ENCODE measurements at places on chromosomes 12 and 14.

- no peaks in the 10 kb centered on the region for H3K27me3 ChIP-seq
- no peak overlapping the region for H3K27ac ChIP-seq
- no peak overlapping the region for H3K4me3 ChIP-seq
- H3K36me3 ChIP-seq: no peaks in the 10 kb centered on the region
- no peak for DNase-seq
Measured at GRCh38 chr14:98721061-98721460, 550.9 kb downstream of the BCL11B start.

DNA sequence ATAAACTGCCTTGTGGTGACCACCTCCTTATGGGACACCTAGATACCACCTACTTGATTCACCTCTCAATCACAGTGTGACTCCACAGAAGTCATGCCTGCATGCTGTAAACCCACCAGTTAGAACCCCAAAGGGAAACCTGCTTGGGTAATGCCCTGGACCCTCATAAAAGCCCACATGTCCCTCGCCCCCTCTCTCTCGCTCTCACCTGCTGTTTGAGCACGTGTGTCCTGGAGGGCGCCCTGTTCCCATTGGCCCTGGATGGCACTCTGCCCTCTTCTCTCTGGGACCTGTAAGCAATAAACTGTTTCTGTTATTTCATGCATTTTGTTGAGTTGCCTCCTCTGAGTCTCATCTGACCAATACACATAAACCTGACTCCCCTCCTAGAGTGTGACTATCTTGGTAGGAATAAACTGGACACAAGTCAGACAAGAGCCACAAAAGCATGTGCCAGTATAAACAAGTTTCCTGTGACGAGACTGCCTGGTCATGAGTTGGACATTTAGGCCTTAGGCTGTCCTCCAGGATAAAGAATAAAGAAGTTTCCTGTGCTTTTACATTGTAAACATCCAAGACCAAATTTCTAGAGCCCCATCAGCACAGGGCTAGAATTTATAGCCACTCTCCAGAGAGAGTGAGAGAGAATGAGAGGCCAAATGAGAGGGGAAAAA is 8.6 kb downstream of the IFI27L2 start:
- H3K4me1 ChIP-seq: no peaks in the 10 kb centered on the region
- no peaks in the 10 kb centered on the region for H3K36me3 ChIP-seq
- H3K27me3 ChIP-seq: no peaks in the 10 kb centered on the region
- DNase-seq: no peak
- H3K27ac ChIP-seq: no peak overlapping the region

DNA sequence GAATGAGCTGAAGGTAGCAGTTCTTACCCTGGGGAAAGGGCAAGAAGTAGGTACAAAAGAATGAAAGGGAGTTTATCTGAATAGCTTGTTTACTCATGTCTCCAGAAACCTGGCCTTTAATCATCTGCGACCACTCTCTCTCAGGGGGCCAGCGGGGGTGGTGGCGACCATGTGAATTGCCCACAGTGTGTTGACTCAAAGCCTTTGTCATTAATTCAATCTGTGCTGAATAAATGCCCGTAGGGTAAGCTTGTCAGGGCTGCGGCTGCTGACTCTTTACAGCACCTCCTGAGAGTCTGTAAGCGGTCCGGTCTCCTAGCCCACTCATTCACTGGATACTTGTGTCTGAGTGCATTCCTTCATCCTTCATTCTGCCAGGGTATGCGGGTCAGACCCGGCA is 874.4 kb downstream of the SLC6A15 start:
- H3K27ac ChIP-seq: no peak overlapping the region
- 0 out of 2 replicates have a peak, but pooled peaks cover 4% of the 10 kb centered on the region for H3K36me3 ChIP-seq
- H3K27me3 ChIP-seq: no peaks in the 10 kb centered on the region

DNA sequence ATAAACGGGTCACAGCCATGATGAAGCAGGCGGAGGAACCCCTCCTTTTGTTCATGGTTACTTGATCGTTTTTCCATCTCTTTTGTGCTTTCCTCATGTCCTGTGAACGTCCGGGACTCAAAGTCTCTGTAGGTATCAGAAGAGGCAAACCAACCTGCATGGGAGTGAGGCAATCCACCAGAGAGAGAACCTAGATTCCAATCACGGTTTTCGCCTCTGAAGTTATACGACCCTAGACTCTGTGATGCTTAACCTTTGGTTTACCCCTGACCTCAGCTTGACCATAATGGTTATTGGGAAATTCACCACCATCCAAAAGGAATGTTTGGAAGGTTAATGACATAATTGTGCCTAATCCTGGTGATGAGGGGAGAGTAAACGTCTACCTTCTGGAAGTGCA is 186.8 kb upstream of the PRICKLE1 start:
- H3K4me3 ChIP-seq: no peak overlapping the region
- no peaks in the 10 kb centered on the region for H3K36me3 ChIP-seq
- H3K4me1 ChIP-seq: peaks cover 7% of the 10 kb centered on the region
- no peak overlapping the region for H3K27ac ChIP-seq

- H3K36me3 ChIP-seq: peaks cover 22% of the 10 kb centered on the region
- peaks cover 10% of the 10 kb centered on the region for H3K27me3 ChIP-seq
- H3K4me3 ChIP-seq: no peak overlapping the region
Measured at GRCh38 chr12:4558171-4558570, 3.8 kb upstream of the DYRK4 start.

DNA sequence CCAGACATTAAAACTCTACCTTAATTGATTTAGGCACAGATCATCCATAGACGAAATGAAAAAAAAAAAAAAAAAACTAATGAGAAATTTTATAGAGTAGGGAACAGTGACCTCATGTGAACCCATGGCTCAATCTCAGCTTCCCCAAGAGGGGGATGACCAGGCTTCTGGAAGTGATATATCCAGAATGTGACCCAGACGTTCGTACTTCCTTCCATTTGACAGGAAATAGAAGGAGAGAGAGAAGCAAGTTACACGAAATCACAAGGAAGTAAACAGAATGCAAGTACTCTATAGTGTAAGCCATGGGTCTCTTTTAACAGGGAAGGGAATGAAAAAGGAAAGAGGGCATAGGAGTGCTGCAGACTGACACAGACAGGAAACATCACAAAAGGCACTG is 10.1 kb downstream of the FOXN3 start:
- H3K4me3 ChIP-seq: no peak overlapping the region
- DNase-seq: no peak
- peaks cover 25% of the 10 kb centered on the region for H3K36me3 ChIP-seq
- H3K27ac ChIP-seq: peak overlapping the region; percentile 82
- no peaks in the 10 kb centered on the region for H3K27me3 ChIP-seq

Data from GM23338 (cell line).